ENCODE measurements at places on chromosomes 13 and 19.

GRCh38 chr13:29459813-29460355 is 135.6 kb downstream of the SLC7A1 start:
- no peak for DNase-seq

DNA sequence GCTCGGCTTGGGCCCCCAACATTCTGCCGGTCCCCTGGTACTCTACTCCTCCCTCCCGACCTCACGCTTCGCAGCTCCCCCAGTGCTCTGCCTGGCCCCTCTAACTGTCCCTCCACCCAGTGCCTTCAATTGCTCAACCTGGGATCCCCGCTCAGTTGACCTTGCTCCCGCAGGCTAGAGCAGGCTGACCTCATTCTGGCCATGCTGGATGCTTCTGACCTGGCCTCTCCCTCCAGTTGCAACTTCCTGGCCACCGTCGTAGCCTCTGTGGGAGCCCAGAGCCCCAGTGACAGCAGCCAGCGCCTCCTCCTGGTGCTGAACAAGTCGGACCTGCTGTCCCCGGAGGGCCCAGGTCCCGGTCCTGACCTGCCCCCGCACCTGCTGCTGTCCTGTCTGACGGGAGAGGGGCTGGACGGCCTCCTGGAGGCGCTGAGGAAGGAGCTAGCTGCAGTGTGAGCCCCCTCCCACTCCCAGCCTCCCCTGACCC is 3.6 kb downstream of the GTPBP3 start:
- no peak for DNase-seq

- DNase-seq = no peak
Observed at GRCh38 chr19:15330801-15331418, 1.4 kb downstream of the BRD4 start.

- DNase-seq = no peak
Observed at GRCh38 chr13:68214691-68215415, 984.7 kb upstream of the PCDH9 start.

DNA sequence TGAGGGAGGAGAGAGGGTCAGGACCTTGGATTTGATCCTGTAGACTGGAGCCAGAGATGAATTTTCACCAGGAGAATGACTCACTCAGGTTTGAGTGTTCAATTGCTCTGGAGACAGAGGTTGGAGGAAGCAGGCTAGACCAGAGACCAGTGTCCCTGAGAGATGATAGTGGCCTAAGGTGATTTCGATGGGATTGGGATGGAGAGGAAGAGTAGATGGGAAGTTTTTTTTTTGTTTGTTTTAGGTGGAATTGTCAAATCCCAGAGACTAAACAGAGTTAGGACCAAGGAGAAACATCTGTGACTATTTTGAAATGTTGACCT is 2.3 kb downstream of the CEBPG start:
- no peak for DNase-seq

Measured in NCI-H526 treated with DMSO at 0.1 percent for 48 hours (cell line).